RPMI7951 (cell line): ENCODE measurements at places on chromosomes 16 and 17. TPM values are rescaled to one million over a fixed set of nuclear protein-coding genes. Genes with fewer than 3 reads are reported as not detected.

DNA sequence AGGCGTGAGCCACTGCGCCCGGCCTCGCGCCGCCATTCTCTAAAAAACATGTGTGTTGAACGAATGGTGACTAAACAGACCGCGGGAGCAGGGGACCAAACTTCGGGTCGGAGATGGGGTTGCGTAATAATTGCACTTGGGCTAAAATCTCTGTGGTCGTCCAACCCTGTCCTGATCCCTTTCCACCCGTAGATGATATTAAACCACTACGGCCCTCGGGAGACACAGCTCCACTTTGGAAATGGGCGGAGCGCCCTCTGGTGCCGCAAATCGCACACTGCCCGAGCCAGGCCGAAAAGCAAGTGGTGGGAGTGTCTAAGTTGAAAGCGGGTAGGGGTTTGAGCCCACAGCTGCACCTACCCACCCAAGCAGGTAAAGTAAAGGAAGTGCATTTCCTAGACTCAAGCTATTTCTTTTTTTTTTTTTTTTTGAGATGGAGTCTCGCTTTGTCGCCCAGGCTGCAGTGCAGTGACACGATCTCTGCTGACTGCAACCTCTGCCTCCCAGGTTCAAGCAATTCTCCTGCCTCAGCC, 17.0 kb downstream of the CAVIN1 start:
- peak; percentile 48 for DNase-seq

GRCh38 chr17:78206298-78206697, 7.8 kb upstream of the BIRC5 start:
- DNase-seq = no peak

- DNase-seq = no peak
Observed at GRCh38 chr16:88070341-88070740, 119.1 kb downstream of the BANP start.

GRCh38 chr17:28973425-28973824, 22.1 kb upstream of the PHF12 start:
- peak; percentile 73 for DNase-seq

GRCh38 chr17:58324409-58325288, 3.9 kb downstream of the TSPOAP1 start:
- DNase-seq = peak; percentile 58

- DNase-seq = no peak
Observed at GRCh38 chr17:44069974-44070454, 521 bp upstream of the G6PC3 start.

GRCh38 chr17:33335491-33336173, 42.5 kb upstream of the ASIC2 start:
- no peak for DNase-seq

- no peak for DNase-seq
Observed at GRCh38 chr16:14350081-14350480, 279.0 kb downstream of the MRTFB start.

GRCh38 chr17:59626756-59627155, 7.1 kb downstream of the CLTC start:
- DNase-seq = no peak

- DNase-seq = no peak
Observed at GRCh38 chr17:73513426-73513825, 130.8 kb downstream of the SDK2 start.

DNA sequence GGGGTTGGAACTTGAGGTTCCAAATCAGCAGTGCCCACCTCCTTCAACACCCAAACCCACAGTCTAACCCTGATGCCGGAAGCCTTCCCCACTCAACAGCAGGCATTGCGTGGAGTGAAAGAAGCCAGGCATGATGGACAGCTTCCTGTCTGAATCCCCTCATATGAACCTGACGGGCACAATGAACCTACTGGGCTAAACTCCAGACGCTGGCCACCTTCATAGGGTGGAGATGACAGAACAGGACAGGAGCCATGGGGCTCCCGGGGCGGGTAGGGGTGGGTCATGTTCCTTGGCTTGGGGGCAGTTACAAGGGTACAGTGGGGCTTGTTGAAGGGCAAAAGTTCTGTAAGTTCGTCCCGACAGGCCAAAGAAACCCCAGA, 460 bp upstream of the HSBP1 start:
- DNase-seq = no peak

DNA sequence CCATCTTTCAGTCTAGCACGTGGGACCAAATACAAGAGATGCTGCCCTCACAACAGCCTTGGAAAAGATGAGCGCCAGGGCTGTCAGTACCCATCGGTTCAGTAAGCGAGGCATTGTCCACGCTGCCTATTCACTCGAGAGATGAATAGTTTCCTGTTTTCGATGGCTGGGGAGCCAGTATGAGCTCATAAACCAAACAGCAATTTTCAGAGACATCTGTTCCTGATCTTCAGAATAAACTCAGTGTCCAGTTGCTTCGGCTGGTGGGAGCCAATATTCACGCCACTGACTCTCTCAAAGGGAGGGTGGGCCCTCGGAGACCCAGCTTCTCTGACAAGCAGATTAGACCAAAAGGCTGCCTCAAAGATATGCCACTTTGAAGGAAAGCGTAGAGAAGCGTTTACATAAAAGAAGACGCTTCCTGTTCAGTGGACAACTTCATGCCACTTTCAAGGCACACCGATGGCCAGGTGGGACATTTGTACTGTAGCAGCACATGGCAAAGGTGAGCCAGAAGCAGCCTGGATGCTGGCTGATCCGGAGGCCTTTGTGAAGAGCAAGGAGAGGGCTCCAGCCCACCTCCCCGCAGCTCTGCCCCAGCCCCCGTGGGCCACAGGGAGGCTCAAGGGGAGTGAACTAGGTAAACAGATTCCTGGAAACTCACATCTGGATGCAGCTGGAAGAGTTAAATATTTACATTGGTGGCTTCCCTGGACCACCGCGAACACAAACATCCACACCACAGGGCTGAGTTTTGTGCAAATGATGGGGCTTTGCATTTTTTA, 6.0 kb downstream of the TIMM22 start:
- peak; percentile 24 for DNase-seq

- no peak for DNase-seq
Observed at GRCh38 chr17:48722201-48722907, at the start of gene PRAC1. Gene PRAC1 (minus strand): TSS chr17:48722518. CDS start chr17:48722392, 126 bp downstream.

- DNase-seq = no peak
Observed at GRCh38 chr16:47600376-47600775, 139.2 kb downstream of the PHKB start.

DNA sequence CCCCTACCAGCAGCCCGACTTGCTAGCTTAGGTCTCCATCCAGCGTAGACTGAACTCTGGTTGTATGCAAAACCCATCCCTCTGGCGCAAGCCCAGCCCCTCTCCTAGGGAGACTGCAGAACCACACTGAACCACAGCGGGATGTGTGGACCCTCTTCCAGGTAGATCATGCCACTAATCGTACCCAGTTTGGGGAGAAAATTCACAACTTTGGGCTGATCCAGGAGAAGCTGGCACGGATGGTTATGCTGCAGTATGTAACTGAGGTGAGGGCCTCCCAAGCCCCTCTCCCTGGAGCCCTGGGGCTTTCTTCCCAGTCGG, 3.2 kb downstream of the ACADVL start:
- no peak for DNase-seq

DNA sequence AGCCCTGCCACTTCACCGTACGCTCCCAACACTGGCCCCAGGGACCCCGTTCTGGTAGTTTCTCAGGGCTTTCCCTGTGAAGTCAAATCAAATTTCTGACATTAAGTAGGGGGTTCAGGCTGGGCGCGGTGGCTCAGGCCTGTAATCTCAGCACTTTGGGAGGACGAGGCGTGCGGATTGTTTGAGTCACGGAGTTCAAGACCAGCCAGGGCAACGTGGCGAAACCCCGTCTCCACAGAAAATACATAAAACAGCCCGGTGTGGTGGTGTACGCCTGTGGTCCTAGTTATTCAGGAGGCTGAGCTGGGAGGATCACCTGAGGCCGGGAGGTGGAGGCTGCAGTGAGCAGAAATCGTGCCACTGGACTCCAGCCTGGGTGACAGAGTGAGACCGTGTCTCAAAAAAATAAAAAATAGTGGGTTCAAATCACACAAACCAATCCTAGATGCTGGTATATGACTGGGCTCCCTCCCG, 632 bp downstream of the CYBC1 start:
- DNase-seq = no peak

- no peak for DNase-seq
Observed at GRCh38 chr17:42087736-42088705, 10.3 kb downstream of the ZNF385C start.

GRCh38 chr17:66610361-66611133, 224.4 kb upstream of the CACNG5 start:
- no peak for DNase-seq

DNA sequence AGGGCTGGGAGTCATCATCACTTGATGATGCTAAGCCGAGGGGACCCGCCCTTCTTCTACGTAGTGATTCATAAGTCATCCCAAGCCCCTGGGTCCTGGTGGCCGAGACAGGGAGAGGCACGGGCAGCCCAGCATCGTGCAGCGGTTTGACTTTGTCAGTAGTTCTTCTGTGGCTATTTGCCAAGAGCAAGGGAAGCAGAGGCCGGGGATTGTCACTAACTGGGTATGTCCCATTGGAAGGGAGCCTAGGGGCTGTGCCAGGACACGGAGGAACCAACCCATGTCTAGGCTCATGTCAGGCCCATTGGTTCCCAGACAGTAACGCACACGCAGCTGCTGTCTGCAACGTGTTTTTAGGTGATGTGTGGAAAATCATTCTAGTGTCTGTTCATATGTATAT, 58.5 kb downstream of the ATP2C2 start:
- DNase-seq = no peak

- DNase-seq = no peak
Observed at GRCh38 chr17:6642592-6642991, 1.7 kb downstream of the TXNDC17 start.

DNA sequence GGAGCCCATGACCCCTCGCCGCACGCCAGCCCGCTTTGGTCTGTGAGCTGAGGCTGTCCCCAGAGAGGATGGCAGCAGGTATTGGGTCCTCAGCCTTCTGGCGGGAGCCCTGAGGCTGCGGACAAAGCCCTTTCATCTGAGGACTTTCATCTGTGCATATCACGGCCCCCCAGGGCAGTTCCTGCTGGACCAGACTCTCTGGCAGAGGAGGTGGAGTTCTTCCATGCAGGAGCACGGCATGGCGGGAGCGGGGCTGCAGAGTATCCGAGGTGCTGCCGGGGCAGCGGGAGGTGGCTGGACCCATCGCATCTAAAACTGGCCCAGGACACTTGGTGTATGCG, 18.8 kb downstream of the DHX38 start:
- DNase-seq = no peak

DNA sequence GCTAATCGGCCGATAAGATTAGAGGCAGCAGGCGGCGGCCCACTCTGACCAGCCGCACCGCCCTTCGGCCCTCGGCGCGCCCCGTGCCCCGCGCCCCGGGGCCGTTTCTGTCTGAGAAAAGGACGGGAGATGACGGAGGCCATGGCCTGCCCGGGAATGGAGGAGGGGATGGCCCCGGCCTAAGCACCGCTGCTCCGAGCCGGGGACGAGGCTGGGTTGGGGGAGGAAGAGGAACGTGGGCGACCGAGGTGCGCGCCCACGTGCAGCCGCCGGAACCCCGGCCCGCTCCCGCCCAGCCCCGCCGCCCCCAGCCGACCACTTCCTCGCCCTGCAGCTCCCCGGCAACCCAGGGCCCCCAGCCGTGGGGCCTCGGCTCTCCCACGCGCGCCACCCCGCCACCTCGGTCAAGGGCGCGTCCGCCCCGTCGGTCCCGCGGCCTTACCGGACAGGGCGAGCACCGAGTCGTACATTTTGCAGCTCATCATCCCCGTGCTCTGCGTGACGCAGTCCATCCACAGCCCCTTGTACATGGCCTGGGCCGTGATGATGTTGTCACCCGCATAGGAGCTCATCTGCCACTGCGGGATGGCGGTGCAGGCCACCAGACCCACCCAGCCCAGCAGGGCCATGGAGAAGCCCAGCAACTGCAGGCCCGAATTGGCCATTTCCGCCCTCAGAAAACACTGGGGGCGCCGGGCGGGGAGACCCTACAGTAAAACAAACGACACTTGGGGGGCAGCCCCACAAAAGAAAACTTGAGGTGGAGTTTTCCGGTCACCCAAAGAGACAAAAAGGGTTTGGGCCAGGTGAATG, 693 bp downstream of the CLDN7 start:
- no peak for DNase-seq

DNA sequence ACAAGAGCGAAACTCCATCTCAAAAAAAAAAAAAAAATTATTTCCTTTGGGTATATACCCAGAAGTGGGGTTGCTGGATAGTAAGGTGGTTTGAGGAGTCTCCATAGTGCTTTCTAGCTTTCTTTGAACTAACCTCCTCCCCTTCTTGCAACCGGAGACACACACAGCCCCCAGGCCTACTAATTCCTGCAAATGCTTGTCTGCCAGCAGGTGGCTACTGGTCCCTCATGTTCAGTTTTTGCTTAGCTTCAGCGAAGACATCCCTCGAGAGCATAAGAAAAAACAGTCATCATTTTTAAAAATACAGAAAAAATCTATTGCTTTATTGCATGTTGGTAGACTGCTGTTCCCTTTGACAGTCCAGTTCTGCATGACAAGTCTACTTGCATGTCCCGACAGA, 439.0 kb downstream of the UTP18 start:
- DNase-seq = no peak

- DNase-seq = no peak
Observed at GRCh38 chr17:28937044-28937729, 14.1 kb downstream of the PHF12 start.

DNA sequence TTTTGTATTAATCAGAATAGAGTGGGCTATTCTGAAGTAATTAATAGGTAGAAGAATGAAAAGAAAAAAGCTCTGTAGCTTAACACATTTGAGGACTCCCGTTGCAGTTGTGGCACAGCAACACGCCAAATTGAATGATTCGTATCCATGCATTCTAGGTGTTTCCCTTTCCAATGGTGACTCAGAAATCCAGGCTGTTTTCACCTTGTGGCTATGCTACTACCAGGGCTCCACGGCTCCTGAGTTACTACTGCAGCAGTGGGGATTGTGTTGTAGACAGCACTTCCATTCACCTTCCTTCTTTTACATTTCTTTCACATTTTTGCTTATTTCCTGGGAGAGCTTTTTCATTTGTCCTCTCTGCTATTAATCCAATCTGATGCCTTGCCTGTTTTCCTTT, 1616.4 kb downstream of the CDH8 start:
- no peak for DNase-seq

DNA sequence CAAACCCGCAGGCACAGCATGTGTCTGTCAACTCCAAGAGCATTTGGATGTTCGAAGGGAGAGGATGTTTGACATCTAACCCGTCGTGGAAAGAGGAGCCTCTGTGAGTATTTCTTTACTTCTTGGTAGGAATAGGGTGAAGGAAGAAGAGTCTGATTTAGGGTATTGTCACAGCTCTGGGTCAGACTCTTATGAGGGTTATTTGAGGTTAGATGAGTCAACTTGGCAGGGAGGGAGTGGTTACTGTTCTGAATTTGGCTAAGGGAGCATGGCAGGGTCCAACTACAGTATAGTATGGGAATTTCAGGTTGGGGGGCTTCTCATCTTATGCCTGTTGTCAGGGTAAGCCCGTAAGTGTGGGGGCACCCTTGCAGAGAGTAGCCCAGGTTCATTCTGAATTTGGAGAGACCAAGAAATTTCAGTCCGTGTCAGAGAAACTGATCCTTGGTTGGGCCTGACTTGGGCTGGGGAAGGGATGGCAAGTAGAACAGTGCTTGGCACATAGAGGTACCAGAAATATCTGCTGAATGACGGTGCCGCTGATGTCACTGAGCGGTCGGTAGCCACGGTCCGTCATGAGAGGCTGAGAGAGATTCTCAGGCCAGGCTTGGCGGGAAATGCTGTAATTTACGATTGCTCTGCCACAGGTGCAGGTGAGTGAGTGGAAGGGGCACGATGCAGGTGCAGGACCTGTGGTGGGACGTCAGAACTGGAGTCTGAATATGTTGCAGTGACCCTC, 43.2 kb downstream of the MYH3 start:
- DNase-seq = no peak

Gene TEKT3
- 0.49 TPM in 1 of 2 replicates, not detected in the other for total RNA-seq

Gene IRX3
- 7.7 and 15.1 TPM in 2 replicates for total RNA-seq

Gene KIF19
- not detected in 2 replicates for total RNA-seq

Gene ADAP2
- 0.20 TPM in 1 of 2 replicates, not detected in the other for total RNA-seq

Gene CTF1
- total RNA-seq = 0.24 and 0.39 TPM in 2 replicates

Gene EPOP
- total RNA-seq = 1.7 and 1.8 TPM in 2 replicates

Gene SCNN1B
- not detected in 2 replicates for total RNA-seq
